ENCODE measurements at places on chromosomes 5 and 9.

GRCh38 chr5:176781638-176782570 is 28.5 kb upstream of the UNC5A start:
- DNase-seq, result no peak

- no peak for DNase-seq
Observed at GRCh38 chr5:124718380-124718789, 28.1 kb downstream of the ZNF608 start.

DNA sequence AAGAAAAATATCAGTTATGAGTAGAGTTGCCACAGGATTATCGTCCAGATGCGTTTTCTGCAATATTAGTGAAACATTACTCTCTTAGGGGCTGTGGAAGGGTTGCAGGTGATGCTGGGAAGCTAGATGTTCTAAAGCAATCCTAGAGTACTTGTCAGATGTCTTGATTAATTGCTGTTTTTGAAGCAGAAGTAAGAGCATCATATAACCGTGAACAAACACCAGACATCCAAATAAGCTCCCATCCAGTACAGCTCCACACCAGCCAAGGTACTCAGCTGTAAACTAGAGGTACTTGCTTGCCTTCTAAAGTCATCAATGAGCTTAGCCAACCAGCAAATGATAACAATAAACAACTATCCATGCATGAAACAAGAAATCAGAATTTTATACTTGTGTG is 131.1 kb downstream of the ST8SIA4 start:
- DNase-seq, result no peak

DNA sequence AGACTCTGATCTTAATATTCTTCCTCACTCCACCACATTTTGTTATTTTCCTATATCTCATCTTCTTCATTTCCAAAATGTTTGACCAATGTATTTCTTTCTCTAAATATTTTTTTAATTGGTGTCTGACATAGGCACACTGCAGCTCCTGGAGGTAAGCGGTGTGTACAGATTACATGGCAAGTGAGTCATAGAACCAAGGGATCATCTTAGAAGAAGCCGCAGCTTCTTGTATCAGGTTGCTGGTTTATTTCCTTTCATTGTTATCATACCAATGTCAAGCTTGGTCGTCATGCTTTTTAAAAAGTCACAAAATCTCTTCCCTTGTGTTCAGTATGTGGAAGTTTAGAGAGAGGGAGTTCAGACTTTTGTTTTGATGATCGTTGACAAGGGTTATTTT is 526.1 kb upstream of the CDH18 start:
- DNase-seq, result no peak

GRCh38 chr9:90065851-90066250 is 461.0 kb downstream of the GADD45G start:
- no peak for DNase-seq

- no peak for DNase-seq
Observed at GRCh38 chr5:178328826-178329730, 96.5 kb upstream of the PHYKPL start.

- DNase-seq, result no peak
Observed at GRCh38 chr5:6535594-6535993, 86.9 kb downstream of the UBE2QL1 start.

DNA sequence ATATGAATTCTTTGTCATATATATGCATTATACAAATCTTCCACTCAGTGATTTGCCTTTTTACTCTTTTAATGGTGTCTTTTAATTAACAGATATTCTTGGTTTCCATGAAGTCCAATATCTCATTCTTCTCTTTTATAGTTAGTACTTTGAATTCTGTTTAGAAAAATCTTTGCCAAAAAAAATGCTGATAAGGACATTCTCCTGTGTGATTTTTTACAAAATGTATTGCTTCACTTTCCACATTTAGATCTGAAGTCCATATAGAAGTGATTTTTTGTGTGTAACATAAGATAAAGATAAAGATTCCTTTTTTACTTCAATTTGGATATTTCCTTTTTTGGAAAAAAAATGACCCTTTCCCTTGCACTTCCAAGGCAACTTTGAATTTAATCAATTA is 50.3 kb downstream of the OTP start:
- no peak for DNase-seq

DNA sequence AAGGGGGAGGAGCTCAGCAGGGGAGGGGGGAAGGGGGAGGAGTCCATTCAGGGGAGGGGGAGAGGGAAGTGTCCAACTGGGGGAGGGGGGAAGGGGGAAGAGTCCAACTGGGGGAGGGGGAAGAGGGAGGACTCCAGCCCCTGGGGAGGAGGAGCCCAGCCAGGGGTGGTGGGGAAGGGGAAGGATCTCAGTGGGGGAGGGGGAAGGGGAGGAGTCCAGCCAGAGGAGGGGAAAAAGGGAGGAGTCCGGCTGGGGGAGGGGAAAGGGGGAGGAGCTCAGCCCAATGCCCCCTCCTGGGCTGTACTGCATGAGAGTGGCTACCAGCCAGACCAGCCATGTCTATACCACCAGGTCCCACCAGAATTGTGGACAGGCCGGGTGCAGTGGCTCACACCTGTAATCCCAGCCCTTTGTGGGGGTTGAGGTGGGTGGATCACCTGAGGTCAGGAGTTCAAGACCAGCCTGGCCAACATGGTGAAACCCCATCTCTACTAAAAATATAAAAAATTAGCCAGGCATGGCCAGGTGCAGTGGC is 30.6 kb upstream of the ADAMTS2 start:
- DNase-seq, result no peak

GRCh38 chr5:6386271-6386670 is 7.9 kb upstream of the MED10 start:
- no peak for DNase-seq

DNA sequence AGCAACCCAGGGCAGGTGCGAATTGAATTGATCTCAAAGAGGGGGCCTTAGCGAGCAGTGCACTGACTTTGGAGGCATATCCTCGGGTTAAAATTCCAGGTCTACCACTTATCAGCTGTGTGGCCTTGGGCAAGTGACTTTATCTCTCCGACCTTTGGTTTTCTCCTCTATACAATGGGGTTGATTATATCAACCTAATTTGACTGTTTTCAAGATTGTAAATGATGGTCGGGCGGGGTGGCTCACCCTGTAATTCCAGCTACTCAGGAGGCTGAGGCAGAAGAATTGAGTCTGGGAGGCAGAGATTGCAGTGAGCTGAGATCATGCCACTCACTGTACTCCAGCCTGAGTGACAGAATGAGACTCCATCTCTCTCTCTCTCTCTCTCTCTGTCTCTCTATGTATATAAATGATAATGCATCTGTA is 18.7 kb downstream of the SPRY4 start:
- DNase-seq, result no peak

DNA sequence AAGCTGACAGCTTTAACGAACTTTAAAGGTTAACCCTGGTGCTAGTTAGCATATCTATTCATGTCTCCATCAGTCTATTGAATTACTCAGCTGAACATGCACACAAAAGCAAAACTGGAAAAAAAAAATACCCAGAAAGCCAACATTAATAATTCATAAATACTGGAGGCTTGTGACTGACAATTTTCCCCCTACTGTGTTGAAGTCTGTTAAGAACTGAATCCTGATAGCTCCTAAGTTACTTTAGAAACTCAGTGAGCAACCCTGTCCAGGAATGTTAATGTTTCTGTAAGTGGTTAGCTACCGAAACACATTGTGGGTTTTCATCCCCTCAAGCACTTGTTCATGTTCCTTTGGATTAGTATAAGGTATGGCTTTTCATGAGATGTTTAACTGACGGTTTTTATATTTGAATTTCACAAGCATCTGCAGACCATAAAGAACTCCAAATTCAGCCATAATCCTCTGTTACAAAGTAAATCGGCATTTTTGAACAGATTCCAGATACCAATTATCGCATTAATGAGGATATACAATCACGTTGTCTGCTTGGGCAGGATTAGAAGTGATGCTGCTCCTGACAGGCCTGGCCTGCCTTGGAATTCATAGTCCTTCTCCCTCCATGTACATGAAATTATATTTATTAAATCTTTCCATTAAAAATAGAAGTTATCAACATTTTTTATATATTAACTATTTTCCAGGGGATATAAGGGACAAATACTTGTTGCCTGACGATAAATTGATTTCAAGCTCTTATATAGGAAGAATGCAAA is 331.2 kb downstream of the TLE4 start:
- no peak for DNase-seq

DNA sequence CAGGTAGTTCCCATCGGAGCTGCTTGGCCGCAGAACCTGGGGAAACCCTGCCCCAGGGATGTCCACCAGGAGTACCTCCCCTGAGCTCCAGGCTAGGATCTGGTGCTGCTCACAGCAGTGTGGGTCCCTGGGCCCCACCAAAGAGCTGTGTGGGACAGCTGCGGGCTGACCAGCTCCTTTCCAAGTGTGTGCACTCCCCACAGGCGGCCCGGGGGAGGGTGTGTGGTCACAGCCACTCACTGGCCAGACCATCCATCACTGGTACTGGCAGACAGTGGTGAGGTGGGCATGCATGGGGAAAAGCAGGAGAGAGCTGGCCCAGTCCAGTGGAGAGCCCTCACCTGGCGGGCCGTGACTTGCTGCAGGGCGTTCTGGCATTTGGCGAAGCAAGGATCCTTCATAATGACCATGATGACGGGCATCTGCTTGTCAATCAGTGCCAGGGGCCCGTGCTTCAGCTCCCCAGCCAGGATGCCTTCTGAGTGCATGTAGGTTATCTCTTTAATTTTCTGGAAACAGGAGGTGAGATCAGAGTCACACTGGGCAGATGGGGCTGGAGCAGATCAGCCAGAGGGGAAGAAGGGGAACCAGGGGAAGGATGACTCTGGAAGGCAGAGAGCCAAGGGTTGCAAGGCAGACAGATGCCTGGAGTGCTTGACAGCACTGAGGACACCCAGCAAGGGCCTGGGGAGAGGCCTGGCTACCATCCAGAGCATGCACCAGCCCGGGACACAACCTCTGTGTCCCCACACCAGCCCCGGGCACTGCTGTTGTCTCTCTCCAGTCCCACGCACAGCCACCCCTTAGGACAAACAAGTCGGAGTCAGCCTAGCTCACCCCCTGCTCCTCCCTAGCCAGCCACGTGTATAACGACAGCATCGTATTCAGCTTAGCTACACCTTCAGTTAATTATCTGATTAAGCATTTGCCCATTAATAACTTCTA is 12.8 kb upstream of the MAPK9 start:
- no peak for DNase-seq

DNA sequence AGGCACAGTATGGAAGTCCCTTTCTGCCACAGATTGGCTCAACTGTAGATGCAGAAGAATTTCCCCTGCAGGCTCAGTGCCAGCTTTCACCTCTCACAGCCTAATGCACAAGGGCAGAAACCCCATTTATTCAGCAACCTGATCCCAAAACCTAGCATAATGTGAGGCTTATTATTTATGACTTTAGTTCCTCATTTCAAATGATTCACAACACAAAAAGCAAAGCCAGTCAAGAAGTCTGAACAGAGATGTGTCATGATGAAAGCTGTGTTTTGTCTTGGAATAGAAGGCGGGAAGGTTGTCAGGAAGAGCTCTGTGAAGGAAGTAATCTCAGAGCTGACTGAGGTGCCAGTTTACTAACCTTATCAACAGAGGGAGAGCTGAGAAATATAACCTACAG is 369.7 kb downstream of the LRRC70 start:
- no peak for DNase-seq

DNA sequence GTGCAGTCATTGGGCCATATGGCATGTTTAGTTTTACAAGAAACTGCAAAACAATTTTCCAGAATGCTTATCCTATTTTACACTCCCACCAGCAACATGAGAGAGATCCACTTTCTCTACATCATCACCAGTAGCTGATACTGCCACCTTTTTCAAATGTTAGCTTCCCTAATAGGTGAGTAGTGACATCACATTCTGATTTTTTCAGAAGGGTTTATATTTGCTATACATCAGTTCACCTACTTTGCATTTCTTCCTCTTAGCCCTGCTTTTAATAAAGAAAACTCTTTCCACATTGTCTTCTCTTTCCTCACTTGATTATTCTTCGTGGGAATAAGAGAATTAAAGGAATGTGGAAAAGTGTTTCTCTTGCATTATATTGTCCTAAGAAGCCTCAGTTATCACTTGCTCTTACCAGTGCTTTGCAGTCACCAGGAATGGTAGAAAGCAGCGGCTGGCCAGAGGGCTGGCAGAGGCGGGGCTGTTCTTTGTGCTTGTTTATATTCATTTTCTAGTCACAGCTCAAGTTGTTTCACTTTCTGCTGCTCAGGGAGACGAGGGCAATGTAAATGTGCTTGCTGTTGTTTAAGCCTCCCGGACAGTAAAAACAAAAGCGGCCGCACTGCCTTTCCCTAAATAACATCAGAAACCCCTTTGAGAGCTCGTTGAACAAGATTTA is 164.8 kb downstream of the HSD17B3 start:
- DNase-seq, result no peak

DNA sequence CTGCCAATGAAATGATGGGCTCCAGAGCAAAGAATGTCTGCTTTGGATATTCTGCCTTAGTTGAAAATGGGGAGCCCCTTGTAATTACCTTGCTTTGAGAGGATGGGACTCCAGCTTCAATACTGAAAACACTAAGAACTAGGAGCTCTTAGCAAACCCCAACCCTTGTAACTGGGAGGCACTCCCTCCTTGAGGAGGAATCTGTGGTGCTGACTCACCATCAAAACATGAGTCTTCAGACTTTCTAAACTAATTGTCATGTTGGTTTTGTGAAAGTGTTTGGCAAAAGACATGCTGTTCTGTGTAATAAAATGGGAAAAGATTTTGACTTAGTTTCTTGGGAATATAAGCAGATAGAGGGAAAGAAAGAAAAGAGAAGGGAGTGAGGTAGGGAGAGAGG is 91.9 kb upstream of the PTPRD start:
- no peak for DNase-seq

DNA sequence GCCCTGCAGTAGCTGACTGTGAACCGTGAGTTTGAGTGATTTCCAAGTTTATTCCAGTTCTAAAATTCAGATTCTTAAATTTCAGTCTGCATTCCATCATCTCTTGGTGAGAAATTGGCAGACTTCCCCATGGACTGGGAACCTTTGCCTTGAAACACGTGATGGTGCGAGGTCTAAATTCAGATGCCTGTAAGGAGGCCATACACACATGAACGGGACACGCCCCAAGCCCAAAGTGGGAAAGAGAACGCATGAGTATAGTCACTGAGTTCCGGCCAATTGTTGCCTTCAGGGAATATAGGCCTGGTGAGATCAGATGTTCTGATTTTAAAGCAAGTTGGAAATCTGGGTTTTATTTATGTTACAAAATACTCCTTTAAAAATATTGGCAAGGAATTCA is 1084.4 kb upstream of the WWC1 start:
- DNase-seq, result no peak

DNA sequence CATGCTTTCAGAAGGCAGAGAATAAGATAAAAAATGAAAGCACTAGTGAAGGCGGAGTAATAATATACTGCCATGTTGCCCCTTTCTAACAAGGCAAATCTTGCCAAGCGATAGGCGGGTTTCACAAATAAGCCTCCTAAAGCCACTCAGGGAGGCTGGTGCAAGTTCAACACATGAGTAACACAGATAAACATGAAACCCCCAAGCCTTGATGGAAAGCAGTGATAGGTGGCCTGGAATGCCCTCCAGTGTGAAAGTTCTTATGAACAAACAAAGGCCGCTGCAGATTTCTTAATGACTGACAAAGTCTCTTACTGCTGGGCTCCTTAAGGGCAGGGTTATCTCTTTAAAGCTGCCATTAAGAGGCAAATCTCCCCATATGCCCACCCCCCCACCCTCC is 154.7 kb downstream of the ZDHHC21 start:
- DNase-seq, result no peak

GRCh38 chr5:142253938-142254337 is 70.9 kb downstream of the SPRY4 start:
- DNase-seq, result no peak

GRCh38 chr5:25416960-25417359 is 772.2 kb upstream of the CDH10 start:
- DNase-seq, result no peak

All from activated T-cell treated with anti-CD3 and anti-CD28 coated beads, Interleukin-2, amount 50 U/mL, for 72 hours (primary cell).